Testis (tissue), 5 donors: ENCODE measurements at places on chromosomes 7 and 10.
A peak's percentile ranks its signal among the peaks of the same experiment; 100 is the strongest.

DNA sequence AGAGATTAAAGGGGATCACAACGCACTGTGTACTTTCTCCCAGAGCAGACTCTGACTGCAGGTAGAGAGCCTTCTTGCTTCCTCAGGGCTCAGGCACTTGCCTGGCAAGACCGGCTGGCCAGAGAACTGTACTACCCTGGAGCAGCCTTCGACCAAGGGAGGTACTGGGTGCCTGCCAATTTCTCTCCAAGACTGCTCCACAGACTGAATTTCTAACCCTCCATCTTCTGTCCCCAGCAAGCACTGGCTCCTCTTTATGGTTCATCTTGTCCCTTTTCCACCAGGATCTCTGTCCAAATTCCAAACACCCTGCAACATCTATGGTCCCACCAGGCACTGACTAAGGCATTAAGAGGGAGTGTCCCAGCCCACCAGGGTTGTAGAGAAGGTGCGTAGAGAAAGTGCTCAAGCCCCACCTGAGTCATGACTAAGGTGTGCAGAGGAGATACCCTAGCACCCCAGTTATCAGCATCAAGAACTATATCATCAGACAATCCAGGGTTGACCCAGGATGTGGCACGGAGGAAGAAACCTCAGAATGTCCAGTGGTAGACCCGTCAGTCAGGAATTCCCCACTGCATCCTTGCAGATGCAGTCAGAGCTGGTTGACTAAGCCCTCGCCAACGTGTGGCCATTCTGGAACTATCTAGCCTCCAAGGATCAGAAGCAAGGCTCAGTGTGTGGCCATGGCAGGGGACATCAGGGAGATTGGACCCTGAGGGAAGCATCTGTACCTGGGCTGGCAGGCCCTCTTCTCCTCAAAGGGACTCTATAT is 60.9 kb upstream of the CAMK2B start:
- DNase-seq, result peak; percentile 29

- DNase-seq, result peak; percentile 28
Measured at GRCh38 chr10:73911553-73912004, 647 bp downstream of the PLAU start.

- DNase-seq, result no peak
Measured at GRCh38 chr7:103702454-103702853, 256.4 kb upstream of the SLC26A5 start.

DNA sequence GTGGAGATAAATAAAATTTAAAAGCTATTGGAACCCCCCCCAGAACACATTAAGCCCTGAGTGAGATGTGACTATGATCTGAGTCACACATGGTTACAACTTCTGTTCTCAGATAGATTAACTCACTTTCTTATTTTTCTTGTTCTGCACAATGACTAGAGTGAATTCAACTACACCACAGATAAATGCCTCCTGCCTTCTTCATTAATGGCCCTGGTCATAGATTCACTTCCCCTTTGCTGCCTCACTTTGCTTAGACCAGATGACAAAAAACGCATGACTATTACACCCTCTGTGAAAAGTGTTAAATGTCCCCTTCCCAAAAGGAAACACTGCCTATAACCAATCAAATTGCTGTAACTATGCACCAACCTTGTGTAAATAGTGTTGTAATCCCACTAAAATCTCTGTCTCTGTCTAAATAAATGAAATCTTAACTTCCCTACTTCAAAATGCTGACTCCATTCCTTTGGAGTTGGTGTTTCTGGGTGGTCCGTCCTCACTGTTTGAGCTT is 49.4 kb downstream of the AKR1D1 start:
- DNase-seq, result no peak

GRCh38 chr10:21069278-21069677 is 172.2 kb upstream of the NEBL start:
- no peak for DNase-seq

GRCh38 chr7:36188906-36189305 is 35.9 kb downstream of the EEPD1 start:
- no peak for DNase-seq

GRCh38 chr7:42167206-42167605 is 69.8 kb downstream of the GLI3 start:
- DNase-seq, result no peak

DNA sequence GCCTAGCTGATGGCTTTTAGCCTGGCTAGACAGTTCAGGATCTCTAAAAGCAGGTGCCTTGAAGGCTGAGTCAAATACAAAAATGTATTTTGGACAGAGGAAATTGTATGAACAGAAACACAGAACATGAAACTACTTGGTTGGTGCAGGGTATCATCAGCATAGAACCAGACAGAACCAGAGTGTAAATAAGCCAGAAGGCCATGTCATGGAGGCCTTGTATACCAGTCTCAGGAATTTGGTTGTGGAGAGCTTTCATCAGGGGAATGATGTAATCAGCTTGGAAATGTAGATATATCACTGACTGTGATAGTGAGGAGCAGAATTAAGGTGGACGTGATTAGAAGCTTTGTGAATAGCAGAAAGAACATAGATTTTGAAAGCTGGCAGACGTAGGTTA is 82.9 kb downstream of the CFTR start:
- no peak for DNase-seq

DNA sequence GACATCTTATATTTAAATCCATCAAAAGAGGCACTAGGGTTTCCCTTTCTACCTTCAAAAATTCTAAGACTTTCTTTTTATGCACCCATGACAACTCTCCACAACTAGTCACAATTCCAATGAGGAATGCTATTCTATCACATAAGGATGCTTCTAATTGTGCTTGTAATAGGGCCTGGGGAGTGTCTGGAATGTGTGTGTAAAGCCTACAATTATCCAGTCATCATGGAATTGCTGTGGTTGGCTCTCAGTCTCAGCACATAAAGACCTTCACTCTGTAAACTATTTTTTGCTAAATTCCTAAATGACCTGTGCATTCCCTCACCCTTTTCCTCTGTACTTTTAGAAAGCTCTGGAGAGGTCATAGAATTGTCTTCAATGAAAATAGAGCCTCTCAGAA is 86.7 kb downstream of the EPDR1 start:
- no peak for DNase-seq
